ENCODE measurements at places on chromosomes 2 and 18.

GRCh38 chr2:3956406-3956805, 253.0 kb downstream of the DCDC2C start:
- DNase-seq: no peak

- DNase-seq: no peak
Measured at GRCh38 chr2:36123995-36124394, 231.6 kb upstream of the CRIM1 start.

GRCh38 chr2:209614690-209615369, 156.8 kb upstream of the UNC80 start:
- DNase-seq: peak; percentile 86

DNA sequence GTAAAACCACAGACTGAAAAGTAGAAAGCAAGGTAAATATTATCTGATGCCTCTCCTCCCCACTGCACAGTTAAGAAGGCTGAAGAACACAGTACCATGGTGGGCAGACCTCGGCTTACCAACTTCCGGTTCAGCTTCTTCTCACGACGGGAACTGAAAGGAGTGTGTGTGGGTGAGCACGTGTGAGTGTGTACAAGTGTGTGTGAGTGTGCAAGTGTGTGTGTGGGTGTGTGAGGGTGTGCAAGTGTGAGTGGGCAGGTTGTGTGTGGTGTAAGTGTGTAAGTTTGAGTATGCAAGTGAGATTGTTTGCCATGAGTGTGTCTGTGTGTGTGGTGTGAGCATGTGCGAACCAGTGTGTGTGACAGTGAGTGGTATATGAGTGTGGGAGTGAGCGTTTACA, 103.5 kb downstream of the ADD2 start:
- DNase-seq: no peak

- DNase-seq: no peak
Measured at GRCh38 chr18:58336605-58337004, 292.3 kb downstream of the ALPK2 start.

DNA sequence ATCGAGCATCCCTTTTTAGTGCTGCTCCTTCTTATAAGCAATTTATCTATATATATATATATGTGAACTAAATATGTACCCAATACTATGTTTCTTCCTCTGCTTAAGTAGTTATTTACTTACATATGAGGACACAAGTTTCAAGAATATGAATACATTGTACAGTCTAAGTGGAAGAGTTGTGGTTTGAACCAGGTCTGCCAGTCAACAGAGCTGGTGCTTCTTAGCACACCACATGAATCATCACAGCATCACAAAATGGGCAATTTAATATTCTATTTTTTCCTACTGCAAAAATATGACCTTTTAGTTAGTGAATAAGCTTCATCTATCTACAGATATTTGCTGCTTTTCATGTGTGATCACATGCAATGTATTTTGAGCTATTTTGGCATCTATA, 64.4 kb upstream of the SPAG16 start:
- DNase-seq: no peak

GRCh38 chr2:31992025-31992579, 18.7 kb downstream of the MEMO1 start:
- no peak for DNase-seq

GRCh38 chr2:220246386-220246785, 619.0 kb downstream of the SLC4A3 start:
- DNase-seq: no peak

GRCh38 chr2:18560797-18561085, 288 bp upstream of the RDH14 start:
- DNase-seq: no peak

Measured in neural progenitor cell (in vitro differentiated cells).